Stimulated activated CD8-positive, alpha-beta memory T cell treated with anti-CD3 and anti-CD28 coated beads, Interleukin-15, amount 100 ng/mL, for 4 hours (primary cell): ENCODE measurements at places on chromosomes 3 and 15.
A peak's percentile ranks its signal among the peaks of the same experiment; 100 is the strongest.

- DNase-seq, result no peak
Observed at GRCh38 chr3:127005864-127006500, 23.1 kb downstream of the PLXNA1 start.

DNA sequence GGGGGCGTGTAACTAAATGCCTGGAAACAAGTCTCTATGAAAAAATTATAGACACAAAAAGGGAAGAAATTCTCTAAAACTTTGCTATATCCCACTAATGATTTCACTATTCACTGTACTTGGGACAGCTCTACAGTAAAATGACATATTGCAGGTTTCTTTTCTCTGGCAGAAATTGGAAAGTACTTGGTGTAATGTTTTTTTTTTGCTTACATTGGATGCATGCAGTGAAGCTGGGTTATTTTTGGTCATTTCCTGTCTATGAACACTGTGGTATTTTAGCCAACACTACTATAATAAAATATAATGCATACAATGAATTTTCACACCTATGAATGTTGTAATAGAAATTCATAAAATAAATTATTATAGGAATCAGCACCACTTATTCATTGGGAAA lies 109.7 kb downstream of the LRRC49 start:
- DNase-seq, result no peak

- peak; percentile 25 for DNase-seq
Observed at GRCh38 chr15:82108489-82109078, 62.8 kb upstream of the MEX3B start.

DNA sequence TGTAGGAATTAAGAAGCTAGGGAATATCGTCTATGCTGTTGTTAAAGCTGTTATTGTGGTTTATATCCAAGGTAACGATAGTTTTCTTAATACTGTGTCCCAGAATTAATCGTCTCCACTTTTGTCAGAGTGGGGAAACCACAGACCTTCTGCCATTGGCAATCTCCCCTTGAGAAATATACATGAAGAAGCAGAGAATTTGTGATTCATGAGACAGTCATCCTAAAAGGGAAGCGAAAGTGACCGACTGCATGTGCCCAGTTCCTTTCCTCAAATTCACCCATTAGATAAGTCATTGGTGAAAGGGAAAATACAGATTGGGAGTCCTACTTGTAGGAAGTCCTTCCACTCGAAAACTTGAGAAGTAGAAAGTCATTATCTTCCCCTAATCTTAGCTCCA lies 26.6 kb downstream of the DIPK2A start:
- no peak for DNase-seq

DNA sequence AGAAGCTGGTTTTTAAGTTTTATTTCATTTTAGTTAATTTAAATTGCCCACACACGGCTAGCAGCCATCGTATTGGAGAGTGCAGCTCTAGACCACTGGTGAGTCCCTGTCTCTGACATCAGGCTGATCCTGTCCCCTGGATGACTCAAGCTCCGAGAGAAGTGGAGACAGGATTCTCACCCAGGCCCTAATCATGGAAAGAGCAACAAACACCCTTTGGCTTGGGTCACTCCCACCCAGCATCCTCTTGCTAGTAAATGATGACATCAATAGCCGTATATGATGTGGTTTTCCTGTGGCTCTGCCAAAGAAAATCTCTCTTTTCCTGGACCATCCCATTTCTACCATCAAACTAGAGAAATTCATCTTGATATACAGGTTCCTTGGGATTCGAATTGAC lies 182.2 kb downstream of the NTRK3 start:
- no peak for DNase-seq

DNA sequence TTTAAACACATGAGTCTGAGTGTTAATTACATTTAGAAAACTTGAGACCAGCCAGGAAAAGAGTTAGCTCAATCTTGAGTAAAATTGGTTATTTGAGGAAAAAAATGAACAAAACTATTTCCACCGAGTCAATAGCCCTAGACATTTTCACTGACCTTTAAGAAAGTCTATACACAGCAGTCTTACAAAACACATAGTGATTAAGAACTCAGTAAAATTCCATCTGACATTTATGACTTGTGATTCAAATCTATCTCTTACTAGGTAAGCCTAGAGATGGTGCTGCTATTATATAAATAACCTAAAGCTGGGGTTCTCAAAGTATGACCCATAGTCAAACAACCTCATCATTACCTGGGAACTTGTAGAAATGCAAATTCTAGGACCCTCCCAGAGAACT lies 109.1 kb upstream of the COL8A1 start:
- DNase-seq, result no peak

DNA sequence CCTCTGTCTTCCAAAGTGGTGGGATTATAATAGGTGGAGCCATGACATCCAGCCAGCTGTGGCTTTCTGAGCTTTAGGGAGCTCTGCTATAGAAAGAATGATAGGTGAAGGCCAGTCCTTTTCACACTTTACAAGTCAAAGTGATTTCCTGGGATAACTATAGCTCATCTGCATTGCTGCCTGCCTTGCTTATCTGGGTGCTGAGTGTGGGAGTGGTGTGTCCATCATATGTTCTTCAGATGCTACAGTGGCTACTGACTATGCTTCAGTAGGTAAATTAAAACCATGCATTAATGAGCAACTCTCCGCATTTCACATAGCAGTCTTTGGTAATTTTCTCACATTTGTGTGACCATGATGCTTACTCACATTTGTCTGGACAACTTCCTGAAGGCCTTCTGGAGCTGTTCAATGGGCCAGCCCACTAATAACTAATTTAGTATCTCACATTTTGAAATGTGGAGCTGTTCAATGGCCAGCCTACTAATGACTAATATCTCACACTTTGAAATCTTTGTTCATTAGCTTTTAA lies 23.4 kb downstream of the RHOA start:
- no peak for DNase-seq

GRCh38 chr3:99477650-99478049 lies 160.7 kb upstream of the COL8A1 start:
- no peak for DNase-seq

- no peak for DNase-seq
Observed at GRCh38 chr3:144652573-144652972, 681.0 kb downstream of the DIPK2A start.

- no peak for DNase-seq
Observed at GRCh38 chr3:117997201-117998049, 1037.2 kb downstream of the IGSF11 start.

DNA sequence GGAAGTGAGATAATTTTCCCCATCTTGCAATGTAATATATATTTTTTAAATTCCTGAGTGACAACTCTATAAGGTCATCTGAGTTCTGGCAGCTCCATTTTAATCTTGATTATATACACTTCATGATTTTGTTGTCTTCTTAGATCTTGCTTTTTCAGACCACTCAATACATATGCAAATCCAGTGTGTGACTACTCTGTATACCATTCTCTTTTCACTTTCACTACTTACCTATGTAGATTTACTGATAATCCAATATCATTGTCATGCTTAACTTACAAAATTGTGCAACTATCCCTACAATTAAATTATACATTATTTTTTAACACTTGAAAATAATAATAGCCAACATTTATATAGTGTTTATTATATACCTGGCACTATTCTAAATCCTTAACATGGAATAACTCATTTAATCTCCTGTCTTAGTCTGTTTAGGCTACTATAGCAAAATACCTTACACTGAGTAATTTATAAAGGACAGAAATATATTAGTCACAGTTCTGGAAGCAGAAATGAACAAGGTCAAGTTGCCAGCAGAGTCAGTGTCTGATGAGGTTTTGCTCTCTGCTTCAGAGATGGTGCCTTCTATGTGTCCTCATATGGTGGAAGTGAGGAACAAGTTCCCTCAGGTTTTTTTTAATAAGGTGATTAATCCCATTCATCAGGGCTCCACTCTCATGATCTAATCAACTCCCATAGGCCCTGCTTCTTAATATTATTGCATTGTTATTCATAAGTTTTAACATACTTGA lies 338.5 kb downstream of the TUSC7 start:
- DNase-seq, result no peak

GRCh38 chr3:84538597-84538996 lies 420.2 kb upstream of the CADM2 start:
- DNase-seq, result no peak

DNA sequence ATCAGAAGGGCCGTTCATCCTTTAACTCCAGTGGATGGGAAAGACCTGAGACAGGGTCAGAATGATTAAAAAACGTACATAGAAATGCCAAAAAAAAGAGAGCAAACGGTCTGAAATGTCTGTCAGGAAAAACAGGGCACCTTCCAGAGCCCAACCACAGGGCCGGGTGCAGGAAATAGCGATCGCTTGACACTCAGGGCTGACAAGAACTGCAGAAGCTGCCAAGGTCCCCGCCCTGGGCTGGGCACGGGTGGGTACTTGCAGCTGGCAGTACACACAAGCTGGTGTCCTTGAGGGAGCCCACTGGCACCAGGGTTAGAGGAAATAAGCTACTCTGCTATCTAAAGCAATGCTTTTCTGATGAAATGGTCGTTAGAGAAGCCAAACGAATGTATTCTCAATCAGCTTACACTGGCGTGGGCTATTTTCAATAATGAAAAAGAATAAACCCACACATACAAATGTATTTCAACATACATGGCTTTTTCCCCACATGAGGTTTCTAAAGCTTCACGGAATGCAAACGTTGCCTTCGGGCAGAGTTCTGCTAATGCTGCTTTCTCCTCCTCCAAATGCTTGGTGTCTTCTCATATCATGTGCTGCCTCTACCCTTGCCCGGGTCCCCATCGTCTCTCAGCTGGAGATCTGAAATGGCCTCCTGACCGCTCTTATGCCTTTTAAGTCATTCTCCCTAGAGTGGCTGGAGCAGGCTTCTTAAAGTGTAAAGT lies 15.6 kb downstream of the FRMD4B start:
- no peak for DNase-seq

DNA sequence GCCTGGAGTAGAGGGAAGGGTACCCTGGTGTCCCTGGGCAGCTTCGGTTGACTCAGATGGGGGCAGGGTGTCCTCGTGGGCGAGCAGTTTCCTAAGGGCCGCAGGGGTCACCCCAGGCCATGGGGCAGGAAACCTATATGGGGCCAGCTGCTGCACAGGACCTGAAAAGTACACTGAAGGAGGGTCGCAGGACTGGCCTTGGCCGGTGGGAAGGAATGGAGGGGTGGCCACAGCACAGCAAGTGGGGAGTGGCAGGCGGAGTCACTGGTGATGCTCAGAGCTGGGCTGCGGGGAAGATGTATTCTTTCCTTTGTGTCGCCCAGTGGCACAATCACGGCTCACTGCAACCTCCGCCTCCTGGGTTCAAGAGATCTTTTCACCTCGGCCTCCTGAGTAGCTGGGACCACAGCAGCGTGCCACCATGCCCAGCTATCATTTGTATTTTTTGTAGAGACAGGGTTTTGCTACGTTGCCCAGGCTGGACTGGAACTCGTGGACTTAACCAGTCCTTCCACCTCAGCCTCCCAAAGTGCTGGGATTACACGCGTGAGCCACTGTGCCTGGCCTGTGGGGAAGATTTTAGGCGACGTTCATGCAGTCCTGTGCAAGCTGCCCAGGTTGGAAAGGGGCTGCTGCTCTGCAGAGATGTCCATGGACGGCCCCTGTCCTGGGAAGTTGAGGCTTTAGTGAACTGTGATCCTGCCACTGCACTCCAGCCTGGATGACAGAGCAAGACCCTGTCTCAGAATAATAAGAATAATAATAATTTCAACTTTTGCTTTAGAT lies 57.2 kb downstream of the EFCAB12 start:
- no peak for DNase-seq

DNA sequence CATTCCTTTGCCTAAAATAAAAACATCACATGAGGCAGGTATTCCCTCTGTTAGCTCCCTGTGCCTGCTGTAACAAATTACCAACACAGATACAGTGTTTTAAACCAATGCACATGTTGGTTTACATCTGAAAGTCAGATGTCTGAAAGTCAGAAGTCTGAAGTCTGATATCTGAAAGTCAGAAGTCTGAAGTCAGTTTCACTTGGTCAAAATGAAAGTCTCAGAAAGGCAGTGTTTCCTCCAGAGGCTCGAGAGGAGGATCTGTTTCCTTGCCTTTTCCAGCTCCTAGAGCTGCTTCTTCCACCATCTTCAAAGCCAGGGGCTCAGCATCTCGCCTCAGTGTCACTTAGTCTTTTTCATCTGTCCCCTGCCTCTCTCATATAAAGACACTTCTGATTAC lies 22.0 kb downstream of the SST start:
- no peak for DNase-seq
